Right lobe of liver (tissue), 6 donors: ENCODE measurements at places on chromosomes 1 and 21. TPM values are rescaled to one million over a fixed set of nuclear protein-coding genes. Genes with fewer than 3 reads are reported as not detected.

Gene FAM78B
- 1.1 TPM for total RNA-seq

Gene SLC30A10
- 55.5 TPM for total RNA-seq

Gene FLG2
- total RNA-seq, result not detected

Gene TNFRSF9
- total RNA-seq, result not detected

Gene HSPA6
- 2.8 TPM for total RNA-seq

DNA sequence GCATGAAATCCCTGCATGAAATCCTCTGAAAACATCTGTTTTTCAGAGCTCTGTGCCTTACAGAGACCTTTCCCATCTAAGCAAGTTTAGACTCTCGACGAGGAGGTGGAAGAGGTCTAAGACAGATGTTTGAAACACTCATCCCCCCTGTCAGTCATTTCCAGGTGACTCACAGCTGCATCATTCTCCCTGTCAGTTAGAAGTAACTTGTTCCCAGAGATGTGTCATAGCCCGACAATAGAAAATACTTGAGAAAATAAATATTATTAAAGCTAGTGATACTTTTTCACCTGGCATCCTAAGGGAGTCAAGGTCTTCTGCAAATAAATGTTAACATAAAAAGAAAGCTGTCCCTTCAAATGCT lies 41.6 kb upstream of the SEC16B start:
- peaks cover 10% of the 10 kb centered on the region for H3K4me1 ChIP-seq
- no peak overlapping the region for H3K4me3 ChIP-seq
- DNase-seq, result no peak
- no peak overlapping the region for H3K27ac ChIP-seq
- no peaks in the 10 kb centered on the region for H3K36me3 ChIP-seq
- H3K27me3 ChIP-seq, result no peaks in the 10 kb centered on the region

- no peaks in the 10 kb centered on the region for H3K36me3 ChIP-seq
- H3K27ac ChIP-seq, result no peak overlapping the region
- H3K4me3 ChIP-seq, result no peak overlapping the region
- H3K4me1 ChIP-seq, result no peaks in the 10 kb centered on the region
Measured at GRCh38 chr21:42553435-42553834, 39.8 kb downstream of the SLC37A1 start.

GRCh38 chr1:203296460-203297073 lies 8.8 kb upstream of the BTG2 start:
- H3K4me1 ChIP-seq, result no peaks in the 10 kb centered on the region
- no peaks in the 10 kb centered on the region for H3K27me3 ChIP-seq
- no peak for DNase-seq
- H3K36me3 ChIP-seq, result no peaks in the 10 kb centered on the region

- H3K4me1 ChIP-seq, result no peaks in the 10 kb centered on the region
- DNase-seq, result no peak
- no peaks in the 10 kb centered on the region for H3K36me3 ChIP-seq
- H3K27me3 ChIP-seq, result no peaks in the 10 kb centered on the region
Measured at GRCh38 chr1:189726806-189727205, 750.9 kb downstream of the BRINP3 start.

GRCh38 chr1:225845571-225846259 lies 35.8 kb downstream of the EPHX1 start:
- H3K27me3 ChIP-seq, result no peaks in the 10 kb centered on the region
- no peaks in the 10 kb centered on the region for H3K36me3 ChIP-seq
- DNase-seq, result peak; percentile 85
- no peak overlapping the region for H3K27ac ChIP-seq

- H3K27me3 ChIP-seq, result no peaks in the 10 kb centered on the region
- no peak overlapping the region for H3K27ac ChIP-seq
- DNase-seq, result no peak
- no peak overlapping the region for H3K4me3 ChIP-seq
- H3K4me1 ChIP-seq, result no peaks in the 10 kb centered on the region
Measured at GRCh38 chr21:15272171-15272570, 207.4 kb upstream of the NRIP1 start.

- DNase-seq, result no peak
- H3K4me1 ChIP-seq, result no peaks in the 10 kb centered on the region
- H3K27me3 ChIP-seq, result no peaks in the 10 kb centered on the region
Measured at GRCh38 chr1:27393641-27394281, 1.3 kb downstream of the GPR3 start.

DNA sequence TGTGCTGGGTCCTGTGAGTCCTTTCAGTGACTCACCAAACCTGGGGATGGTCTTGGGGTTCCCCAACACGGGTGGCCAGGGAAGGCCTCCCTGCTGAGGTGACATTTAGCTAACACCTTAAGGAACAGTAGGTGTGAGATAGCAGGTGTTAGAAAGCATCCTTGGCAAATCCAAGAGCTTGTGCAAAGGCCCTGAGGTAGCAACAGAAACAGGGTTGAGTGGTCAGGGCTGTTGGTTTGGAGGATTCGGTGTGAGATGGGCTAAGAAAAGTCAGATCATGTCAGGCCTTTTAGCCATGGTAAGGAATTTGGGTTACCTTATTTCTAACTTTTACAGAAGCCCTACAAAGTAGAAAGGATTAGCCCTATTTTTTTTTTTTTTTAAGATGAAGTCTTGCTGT lies 343.0 kb downstream of the CAMTA1 start:
- no peak overlapping the region for H3K27ac ChIP-seq
- no peak for DNase-seq
- H3K36me3 ChIP-seq, result no peaks in the 10 kb centered on the region

DNA sequence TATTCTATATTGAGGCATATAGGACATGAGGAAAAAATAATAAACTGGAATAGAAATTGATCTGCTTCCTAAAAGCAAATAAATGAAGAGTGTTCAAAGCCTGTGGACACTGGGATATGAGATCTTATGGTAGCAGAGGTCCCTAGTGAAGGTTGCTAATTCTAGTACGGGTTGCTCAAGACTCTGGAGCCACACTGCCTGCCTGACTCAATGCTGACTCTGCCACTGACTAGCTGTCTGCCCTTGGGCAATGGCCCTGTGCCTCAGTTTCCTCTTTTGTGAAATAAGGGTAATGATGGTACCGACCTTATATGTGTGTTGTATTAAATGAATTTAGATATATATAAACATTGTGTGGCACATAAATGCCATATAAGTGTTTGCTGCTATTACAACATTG lies 59.0 kb upstream of the C1orf53 start:
- H3K4me3 ChIP-seq, result no peak overlapping the region
- no peak overlapping the region for H3K27ac ChIP-seq
- no peaks in the 10 kb centered on the region for H3K4me1 ChIP-seq
- H3K27me3 ChIP-seq, result no peaks in the 10 kb centered on the region
- no peak for DNase-seq
- H3K36me3 ChIP-seq, result no peaks in the 10 kb centered on the region

GRCh38 chr1:154431586-154432373 lies 26.6 kb downstream of the IL6R start:
- H3K4me1 ChIP-seq, result no peaks in the 10 kb centered on the region
- no peak overlapping the region for H3K4me3 ChIP-seq
- DNase-seq, result no peak
- H3K27me3 ChIP-seq, result no peaks in the 10 kb centered on the region
- H3K27ac ChIP-seq, result no peak overlapping the region
